NCI-H2107 (cell line): ENCODE measurements at places on chromosomes 12 and 14.

GRCh38 chr12:96007729-96008128, 11.6 kb upstream of the HAL start:
- no peak for DNase-seq

DNA sequence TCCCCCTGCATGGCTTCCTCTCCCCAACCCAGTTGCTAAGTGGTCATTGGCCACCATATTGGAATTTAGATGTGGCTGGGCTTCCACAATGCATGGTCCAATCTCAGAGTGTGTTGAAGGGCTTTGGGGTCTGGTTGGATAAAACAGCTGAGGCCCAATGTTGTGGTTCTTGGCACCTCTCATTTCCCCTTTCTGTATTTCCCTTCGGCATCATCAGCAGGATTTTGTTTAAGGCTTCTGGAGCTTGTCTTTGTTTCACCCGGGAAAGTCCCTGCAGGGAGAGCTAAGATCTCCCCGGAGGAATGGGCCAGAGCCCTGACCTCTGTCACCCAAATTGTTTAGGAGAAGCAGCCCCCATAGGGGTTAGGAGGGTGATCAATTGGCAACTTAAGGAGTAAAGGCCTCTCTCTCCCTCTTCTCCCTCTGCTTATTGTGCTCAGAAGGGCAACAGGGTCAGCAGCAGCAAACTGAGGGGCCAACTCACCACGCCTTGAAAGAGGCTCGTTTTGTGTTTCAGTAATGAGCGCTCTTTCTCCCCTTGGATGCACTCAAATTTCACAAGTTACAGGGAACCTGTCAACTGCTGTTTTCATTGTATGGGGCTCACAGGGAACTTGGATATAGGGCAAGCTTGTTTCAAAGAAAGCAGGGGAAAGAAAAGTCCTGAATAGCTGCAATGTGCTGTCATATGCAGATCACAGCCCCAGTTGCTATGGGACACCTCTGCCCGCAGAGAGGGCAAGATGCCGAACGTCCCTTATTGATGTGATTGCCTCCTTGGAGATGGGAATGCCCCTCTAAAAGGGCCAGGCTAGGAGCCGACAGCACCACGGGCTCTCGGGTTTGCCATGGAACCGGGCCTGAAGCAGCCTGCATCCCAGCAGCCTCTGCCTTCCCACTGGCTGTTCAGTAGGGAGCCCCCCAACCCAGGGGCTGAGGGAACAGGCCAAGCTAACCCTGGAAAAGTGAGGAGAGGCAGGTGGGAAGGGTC, 223.7 kb downstream of the ZFP36L1 start:
- DNase-seq = no peak

DNA sequence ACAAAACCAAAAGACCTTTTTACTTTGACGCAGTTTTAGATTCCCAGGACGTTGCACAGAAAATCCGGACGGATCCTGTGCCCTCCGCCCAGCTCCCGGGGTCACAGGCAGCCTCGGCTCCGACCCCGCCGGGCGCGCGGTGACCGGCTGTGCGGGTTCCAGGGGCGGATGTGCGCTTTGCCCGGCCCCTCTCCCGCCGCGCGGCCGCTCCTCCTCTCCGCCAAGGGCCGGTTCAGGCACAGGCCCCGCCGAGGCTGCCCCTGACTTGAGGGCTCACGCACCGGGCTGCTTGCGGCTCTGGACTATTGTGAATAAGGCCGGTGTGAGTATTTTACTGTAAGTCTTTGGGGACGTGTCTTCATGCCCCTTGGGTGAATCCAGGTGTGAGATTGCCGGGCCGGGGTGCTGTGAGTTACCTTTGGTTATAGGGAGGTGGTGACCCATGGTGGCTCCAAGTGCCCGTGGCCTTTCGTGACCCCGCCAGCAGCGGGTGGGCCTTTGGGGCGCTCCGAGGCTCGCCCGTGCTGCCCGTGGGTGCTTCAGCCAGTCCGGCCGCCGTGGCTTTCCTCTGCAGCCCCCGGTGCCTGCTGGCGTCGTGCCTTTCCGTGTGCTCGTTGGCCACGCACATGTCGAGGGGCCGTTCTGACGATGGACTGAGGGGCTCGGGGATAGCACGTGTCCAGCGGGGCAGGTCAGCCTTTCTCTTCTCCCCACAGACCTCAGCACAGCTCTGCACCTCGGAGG, 45.9 kb downstream of the NOC4L start:
- DNase-seq = no peak

DNA sequence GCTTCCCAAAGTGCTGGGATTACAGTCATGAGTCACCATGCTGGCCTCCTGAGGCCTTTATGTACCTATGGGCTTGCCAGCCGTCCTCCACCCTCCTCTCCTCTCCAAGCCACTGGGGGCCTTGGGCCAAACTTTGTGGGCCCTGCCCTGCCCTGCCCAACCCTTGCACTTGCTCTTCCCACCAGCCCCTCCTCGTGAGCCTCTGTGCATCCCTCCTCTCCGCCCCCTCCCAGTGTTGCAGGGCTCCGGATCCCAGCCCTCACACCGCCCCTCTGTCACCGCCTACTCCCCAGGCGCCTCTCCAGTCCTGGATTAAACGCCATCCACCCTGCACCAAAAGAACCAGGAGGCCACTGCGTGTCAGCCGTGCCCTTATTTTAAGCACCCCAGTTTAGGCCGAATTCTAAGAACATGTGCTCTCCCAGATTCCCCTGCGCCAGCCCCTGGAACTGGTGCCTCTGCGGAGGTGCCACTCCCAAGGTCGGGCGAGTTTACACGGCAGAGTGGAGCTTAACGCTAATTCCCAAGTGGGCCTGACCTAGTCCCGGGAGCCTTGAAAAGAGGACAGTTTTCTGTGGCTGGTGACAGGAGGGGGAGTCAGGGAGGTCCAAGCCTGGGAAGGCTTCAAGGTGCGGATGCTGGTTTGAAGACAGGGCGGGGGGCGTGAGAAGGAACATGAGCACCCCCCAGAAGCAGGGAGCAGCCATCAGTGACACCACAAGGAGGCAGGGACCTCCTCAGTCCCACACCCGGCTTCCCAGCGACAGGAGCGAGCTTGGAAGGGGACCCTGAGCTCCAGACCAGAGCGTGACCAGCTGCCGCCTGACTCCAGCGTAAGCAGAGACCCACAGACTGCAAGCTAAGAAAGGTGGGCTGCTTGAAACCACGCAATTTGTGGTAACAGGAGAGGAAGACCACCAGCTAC, 21.2 kb upstream of the CDCA4 start:
- no peak for DNase-seq

DNA sequence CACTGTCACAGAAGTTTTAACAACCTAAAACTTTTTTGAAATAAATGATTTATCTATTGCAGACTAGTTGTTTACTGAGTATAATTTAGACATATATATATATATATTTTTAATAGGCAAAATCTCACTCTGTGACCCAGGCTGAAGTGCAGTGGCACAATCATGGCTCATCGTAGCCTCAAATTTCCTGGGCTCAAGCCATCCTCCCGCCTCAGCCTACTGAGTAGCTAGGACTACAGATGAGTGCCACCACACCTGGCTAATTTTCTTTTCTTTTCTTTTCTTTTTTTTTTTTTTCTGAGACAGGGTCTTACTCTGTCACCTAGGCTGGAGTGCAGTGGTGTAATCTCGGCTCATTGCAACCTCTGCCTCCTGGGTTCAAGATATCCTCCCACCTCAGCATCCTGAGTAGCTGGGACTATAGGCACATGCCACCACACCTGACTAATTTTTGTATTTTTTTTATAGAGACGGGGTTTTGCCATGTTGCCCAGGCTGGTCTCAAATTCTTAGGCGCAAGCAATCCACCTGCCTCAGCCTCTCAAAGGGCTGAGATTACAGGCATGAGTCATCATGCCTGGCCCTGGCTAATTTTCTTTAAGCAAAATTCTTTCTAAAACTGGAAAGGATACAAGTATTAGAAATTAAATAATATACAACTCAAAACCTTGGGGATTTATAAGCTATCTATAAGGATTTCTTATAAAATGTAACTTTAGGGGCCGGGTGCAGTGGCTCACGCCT, 23.1 kb downstream of the EEA1 start:
- no peak for DNase-seq

DNA sequence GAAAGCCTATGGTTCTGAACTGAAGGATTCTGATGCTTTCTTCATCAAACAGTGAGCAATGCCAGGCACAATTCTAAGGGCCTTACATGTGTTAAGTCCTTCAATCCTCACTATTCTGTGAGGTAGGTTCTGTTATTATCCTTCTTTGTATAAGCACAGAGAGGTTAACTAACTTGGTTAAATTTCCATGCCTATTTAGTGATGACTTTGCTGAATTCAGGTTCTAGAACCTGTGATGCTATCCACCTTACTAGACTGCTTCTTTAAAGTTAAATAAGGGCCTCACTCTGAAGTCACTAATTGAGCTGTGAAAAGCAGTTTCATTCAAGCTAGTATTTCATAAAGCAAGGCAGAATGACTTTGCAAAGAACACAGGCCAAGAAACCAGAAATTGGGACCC, 138.9 kb upstream of the PARP11 start:
- no peak for DNase-seq

DNA sequence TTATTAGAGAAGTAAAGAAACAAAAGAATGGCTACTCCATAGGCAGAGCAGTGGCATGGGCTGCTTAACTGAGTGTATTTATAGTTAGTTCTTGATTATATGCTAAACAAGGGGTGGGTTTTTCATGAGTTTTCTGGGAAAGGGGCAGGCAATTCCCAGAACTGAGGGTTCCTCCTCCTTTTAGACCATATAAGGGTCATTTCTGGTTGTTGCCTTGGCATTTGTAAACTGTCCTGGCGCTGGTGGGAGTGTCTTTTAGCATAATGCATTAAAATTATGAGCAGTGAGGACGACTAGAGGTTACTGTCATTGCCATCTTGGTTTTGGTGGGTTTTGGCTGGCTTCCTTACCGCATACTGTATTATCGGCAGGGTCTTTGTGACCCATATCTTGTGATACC, 40.1 kb downstream of the CCDC60 start:
- DNase-seq = no peak
